ENCODE measurements at places on chromosomes 1 and 21. TPM values are rescaled to one million over a fixed set of nuclear protein-coding genes. Genes with fewer than 3 reads are reported as not detected.

GRCh38 chr1:43466403-43466802 is 12.7 kb upstream of the HYI start:
- H3K27ac ChIP-seq = no peak overlapping the region
- no peaks in the 10 kb centered on the region for H3K36me3 ChIP-seq
- no peak for DNase-seq
- no peaks in the 10 kb centered on the region for H3K4me1 ChIP-seq

DNA sequence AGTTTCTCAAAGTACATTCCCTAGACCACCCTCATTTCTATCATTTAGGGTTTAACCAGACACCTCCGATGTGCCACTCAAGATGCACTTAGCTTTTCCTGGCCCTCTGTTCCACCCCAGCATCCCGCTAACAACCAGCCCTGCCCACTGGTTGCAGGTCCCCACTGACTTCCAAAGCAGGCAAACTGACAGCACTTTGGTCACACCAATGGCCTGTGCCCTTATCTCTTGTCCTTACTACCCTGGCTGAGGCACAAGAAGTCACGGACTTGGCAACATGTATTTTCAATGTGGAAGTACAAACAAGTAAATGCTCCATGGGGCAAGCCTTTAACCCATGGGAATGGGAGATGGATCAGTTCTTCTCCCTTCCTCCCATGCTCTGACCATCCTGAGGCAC is 357.1 kb downstream of the OMA1 start:
- H3K36me3 ChIP-seq = no peaks in the 10 kb centered on the region
- no peak overlapping the region for H3K27ac ChIP-seq
- H3K27me3 ChIP-seq = no peaks in the 10 kb centered on the region
- DNase-seq = no peak
- H3K4me3 ChIP-seq = no peak overlapping the region
- H3K4me1 ChIP-seq = no peaks in the 10 kb centered on the region

GRCh38 chr1:10286244-10286643 is 75.9 kb downstream of the KIF1B start:
- H3K27ac ChIP-seq = no peak overlapping the region
- H3K4me3 ChIP-seq = no peak overlapping the region
- H3K36me3 ChIP-seq = no peaks in the 10 kb centered on the region
- no peaks in the 10 kb centered on the region for H3K4me1 ChIP-seq
- DNase-seq = no peak

FCGR3B gene
- total RNA-seq = 1.1 TPM

TPTE gene
- total RNA-seq = not detected

Measured in uterus (tissue), 4 donors.